ENCODE measurements at places on chromosomes 2 and 18.

DNA sequence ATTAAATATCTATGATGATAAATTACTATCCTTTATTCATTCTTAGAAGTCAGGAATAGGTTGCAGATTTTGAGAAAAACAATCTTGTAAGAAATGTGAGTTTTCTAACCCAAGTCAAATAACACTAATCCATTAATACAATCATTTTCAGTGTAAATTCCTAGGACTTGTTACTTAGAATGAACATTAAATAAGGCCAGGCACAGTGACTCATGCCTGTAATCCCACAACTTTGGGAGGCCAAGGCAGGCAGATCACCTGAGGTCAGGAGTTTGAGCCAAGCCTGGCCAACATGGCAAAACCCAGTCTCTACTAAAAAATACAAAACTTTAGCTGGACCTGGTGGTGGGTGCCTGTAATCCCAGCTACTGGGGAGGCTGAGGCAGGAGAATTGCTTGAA is 45.8 kb upstream of the CDKL4 start:
- no peak for DNase-seq

GRCh38 chr18:35376742-35377695 is at the start of gene ZNF396:
TSS of gene ZNF396 (minus strand) at chr18:35377337. CDS start at chr18:35374292, 3,045 bp downstream.
- DNase-seq: peak; percentile 75

DNA sequence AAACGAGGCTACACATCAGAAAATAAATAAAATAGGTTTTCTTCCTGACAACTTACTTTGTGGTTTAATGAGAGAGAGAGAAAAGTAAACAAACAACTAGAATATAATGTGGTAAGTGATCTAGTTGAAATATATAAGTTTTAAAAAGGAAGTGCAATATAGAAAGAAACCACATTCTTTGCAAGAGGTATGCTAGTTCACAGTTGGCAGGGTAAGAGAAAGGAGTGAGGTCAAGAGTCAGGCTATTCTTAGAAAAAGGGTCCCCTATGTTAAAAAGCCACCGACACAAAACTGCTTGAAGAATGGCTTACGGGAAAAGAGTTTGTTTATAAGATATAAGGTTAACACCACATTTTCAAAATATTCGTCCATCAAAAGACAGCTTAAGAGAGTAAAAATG is 462.1 kb downstream of the ERBB4 start:
- no peak for DNase-seq

- DNase-seq: peak; percentile 86
Measured at GRCh38 chr18:68500556-68500955, 214.4 kb downstream of the TMX3 start.

GRCh38 chr2:156695020-156695419 is 258.8 kb downstream of the GPD2 start:
- peak; percentile 99 for DNase-seq

GRCh38 chr2:38109732-38110181 is 33.8 kb upstream of the CYP1B1 start:
- DNase-seq: peak; percentile 92

DNA sequence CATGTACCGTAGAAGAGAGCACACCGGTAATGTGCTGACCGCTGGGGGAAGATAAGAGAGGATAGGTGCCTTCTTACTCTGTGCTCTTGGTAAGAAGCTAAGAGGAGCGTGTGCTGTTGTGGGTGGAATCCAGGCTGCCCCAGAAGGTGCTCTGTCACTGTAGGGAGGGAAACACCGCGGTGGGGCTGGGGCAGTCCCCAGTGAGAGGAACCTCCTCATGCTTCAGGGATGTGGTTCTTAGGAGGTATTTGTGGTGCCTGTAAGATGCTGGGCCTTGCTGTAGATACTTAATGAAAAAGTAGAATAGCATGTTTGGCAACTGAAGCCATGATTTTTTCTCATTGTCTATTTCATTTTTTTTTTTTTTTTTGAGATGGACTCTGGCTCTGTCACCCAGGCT is 1.1 kb downstream of the COLEC11 start:
- DNase-seq: no peak

GRCh38 chr2:31196622-31197021 is 20.7 kb downstream of the CAPN14 start:
- no peak for DNase-seq

- DNase-seq: no peak
Measured at GRCh38 chr2:141021611-141022010, 1109.2 kb downstream of the LRP1B start.
